ENCODE measurements at places on chromosomes 6 and 20.

GRCh38 chr6:82364087-82365015 lies 734 bp downstream of the TPBG start:
- DNase-seq: no peak

GRCh38 chr20:34175879-34176278 lies 63.8 kb upstream of the EIF2S2 start:
- DNase-seq: no peak

DNA sequence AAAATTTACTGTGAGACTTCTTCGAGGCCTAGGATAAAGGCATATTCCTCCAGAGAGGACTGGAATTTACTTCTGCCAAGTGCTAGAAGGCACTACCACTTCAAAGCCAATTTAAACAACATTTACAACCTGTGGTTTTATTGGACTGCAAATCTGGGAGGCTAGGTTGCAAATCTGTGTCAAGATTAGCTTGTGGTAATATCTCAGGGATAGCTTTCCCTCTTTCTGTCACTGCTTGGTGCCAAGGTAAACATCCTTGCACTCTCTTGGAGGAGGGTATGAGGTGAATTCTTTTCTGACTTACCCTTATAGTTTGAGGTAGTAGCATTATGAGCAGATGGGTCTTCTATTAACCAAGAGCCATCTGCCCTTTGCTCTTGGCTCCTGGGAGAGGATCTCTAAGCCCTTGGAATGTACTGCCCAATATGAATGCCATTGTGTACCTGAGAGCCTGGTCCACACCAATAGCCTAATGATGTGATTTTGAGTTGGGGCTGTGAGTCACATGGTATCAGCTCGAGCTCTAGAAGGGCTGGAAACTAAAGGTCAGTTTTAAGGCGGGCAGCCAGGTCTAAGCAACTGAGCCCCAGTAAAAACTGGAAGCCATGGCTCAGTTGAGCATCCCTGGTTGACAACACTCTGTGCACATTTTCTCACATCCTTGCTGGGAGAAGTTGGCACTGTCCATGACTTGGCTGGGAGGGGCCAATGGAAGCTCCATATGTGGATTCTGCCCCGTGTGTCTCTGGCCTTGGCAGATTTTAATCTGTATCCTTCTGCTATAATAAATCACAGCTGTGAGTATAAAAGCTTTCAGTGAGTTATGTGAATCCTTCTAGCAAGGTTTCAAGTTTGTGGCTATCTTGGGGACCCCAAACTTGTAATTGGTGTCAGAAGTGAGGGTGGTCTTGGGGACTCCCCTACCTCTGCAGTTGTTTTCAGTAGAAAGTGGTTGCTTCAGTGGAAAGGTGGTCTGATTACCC lies 188.1 kb downstream of the UBE3D start:
- no peak for DNase-seq

- DNase-seq: no peak
Observed at GRCh38 chr6:218153-219018, 73.9 kb upstream of the DUSP22 start.

DNA sequence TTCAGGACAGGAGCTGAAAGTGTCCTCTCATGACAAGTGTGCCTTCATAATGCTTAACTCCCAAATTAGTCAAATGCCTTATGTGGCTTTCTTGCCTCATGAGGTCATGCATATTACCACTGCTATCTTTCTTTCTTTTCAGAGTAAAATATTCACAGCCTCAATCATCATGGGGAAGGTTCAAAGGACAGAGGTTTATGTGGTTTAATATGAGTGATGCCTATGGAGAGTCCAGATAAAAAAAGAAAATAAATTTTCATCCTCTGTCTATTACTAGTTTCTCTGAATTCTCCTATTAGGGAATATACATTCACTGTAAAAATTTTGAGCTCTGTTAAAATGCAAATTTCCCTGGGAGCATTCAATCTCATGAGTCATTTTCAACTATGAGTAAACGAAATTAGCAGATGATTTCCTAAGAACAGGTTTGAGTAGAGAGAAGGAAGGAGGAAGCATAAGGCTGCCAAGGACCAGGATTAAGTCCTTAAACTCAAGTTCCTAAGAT lies 396.9 kb upstream of the ADGRB3 start:
- no peak for DNase-seq

DNA sequence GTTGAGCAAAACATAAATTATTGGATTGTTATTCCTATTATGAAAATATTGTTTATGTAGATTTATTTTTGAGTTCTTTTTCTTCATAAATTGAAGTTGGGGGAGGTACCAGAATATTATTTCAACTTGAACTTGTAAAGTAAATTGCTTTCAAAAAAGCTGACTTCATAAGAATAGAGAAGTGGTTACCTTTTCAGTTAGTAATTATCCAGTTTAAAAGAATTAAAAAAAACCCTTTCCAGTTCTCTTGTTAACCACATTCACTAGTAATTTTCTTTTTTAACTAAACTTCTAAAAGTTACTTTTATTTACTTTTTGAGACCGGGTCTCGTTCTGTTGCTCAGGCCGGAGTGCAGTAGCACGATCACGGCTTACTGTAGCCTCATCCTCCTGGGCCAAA lies 124.3 kb downstream of the CDKAL1 start:
- no peak for DNase-seq

DNA sequence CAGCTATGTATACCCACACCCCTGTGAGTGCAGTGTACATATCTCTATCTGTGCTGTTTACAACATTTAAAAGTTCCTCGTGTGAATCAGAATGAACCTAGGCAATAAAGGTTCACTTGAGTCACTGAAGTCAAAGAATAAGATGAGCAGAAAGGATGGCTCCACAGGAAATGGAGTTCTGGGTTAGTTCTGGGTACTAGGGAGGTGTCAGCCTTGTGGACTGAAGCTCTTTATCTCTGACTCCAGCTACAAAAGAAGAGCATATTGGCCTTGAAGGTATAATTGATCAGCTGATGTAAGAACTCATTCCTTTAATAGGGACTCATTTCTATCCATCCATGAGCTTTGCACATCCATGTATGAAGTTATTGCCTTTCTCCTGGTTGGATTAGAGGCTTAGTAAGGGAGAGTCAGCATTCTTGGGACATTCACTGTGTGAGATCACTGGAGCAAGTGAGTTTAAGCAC lies 73.9 kb upstream of the BACH2 start:
- DNase-seq: no peak

DNA sequence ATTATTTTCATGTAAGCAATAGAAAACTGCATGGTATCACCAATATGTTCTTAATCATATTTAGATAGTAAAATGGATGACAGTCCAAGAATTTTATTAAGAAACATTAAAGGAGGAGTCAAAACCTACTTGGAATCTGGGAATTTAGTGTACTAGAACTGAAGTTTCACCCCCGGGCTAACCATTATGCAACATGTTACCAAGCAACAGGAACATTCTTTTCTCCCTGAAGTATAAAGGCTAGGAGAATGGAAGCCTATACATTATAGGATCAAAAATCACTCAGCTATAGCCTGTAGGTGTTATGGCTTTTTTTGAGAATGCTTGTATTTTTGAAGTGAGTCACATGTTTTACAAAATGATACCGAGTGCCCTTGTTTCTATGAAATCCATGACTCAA lies 538.3 kb downstream of the GRIK2 start:
- DNase-seq: no peak

- DNase-seq: no peak
Observed at GRCh38 chr6:123118811-123119210, 122.8 kb downstream of the CLVS2 start.

- no peak for DNase-seq
Observed at GRCh38 chr20:3606021-3606420, 57.2 kb downstream of the GFRA4 start.

DNA sequence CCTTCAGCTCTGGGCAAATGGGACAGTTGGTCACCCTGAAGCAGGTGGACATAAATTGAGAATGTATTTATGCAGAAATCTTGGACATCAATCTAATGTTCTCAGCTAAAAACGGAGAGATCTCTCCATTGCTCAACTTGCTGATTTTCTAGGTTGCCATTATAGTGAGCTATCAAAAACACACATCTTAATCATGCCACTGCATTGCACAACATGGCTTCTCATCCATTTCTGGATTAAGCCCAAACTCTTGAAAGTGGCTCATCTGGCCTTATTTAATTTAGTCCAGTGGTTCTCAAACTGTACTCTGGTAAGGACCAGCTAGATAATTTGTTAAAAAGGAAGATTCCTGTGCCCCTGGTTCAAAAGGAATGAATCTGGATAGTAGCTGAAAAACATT lies 324.9 kb upstream of the CITED2 start:
- DNase-seq: no peak

DNA sequence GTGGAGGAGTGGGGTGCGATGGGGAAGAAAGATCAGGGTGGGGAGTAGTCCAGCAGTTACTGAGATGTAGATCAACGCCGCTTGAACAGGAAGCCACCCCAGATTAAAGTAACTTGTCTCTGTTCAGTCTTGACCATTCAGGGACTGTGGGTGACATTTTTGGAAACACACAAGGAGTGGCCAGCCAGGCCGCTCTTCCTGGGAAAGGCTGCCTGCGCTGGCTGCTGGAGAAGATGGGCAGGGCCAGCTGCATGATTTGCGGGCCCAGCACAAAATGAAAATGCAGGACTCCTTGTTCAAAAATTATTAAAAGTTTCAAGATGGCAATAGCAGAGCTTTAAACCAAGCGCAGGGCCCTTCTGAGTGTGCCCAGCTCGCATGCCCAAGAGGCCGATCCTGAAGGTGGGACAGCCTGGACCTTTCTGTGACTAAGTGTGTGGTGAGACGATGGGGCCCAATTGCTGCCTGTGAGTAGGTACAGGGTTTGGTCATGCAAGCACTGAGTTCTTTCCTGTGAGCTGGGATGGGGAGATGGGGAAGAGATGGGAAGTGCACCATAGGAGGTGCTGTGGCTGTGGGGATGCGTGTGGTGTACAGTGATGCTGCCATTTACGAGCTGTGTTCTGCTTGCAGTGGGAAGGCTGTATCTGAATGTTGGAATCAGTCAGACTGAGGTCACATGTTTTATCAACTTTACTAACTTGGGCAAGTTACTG lies 51.3 kb downstream of the DAAM2 start:
- no peak for DNase-seq

- DNase-seq: no peak
Observed at GRCh38 chr6:141758430-141758829, 374.3 kb upstream of the GJE1 start.

GRCh38 chr6:102841060-102841459 lies 1447.6 kb downstream of the GRIK2 start:
- DNase-seq: no peak

DNA sequence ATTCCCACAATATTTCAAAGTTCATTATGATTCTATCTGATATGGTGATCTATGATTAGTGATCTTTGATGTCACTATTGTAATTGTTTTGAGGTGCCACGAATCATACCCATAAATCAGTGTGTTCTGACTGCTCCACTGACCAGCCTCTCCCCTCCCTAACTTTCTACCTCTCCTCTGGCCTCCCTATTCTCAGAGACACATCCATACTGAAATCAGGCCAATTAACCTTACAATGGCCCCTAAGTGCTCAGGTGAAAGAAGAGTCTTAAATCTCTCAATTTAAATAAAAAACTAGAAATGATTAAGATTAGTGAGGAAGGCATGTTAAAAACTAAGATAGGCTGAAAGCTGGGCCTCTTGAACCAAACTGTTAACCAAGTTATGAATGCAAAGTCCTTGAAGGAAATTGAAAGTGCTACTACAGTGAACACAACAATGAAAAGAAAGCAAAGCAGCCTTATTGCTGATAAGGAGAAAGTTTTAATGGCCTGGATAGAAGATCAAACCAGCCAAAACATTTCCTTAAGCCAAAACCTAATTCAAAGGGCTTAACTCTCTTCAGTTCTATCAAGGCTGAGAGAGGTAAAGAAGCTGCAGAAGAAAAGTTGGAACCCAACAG lies 196.9 kb upstream of the SHLD1 start:
- DNase-seq: no peak

DNA sequence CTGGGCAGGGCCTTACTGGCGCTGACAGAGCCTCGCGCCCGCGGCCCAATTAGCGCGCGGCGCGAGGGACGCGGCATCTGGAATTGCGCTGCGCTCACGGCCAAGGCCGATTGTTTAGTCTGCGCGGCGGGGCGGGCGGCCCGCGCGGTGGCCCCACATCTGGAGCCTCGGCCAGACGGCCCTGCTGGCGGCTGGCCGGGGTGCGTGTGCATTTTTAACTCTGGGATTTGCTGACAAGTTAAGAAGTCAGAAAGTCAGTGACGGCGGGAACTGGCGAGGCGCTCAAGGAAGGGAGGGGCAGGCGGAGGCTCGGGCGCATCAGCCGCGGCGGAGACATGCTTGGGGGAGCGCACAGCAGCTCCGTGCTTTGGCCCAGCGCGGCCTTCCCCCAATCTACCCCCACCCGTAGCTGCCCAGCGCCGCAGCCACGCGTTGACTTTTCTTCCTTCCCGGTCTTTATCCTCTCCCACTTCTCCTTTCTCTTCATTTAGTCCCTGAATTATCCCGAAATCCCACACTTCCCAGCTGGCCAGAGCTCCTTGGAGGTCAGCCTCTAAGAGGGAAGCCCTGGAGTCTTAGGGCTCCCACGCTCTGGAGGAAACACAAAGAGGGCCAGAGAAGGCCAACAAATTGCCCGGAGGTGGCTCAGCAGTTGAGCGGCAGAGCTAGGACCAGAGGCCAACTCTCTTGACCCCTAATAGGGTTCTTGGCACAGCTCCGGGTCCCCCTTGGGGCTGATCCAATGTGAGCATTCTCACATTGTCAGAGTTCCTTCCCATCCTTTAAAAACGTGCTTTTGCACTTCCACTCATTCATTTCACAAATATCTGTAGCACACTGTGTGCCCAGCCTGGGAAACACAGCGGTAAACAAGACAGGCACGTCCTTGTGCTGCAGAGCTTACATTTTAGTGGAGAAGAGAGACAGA lies 40.8 kb upstream of the FOXP4 start:
- DNase-seq: peak; percentile 46

GRCh38 chr6:6926856-6927255 lies 180.9 kb upstream of the RREB1 start:
- no peak for DNase-seq

- DNase-seq: no peak
Observed at GRCh38 chr6:26476896-26477295, 19.1 kb downstream of the BTN2A1 start.

DNA sequence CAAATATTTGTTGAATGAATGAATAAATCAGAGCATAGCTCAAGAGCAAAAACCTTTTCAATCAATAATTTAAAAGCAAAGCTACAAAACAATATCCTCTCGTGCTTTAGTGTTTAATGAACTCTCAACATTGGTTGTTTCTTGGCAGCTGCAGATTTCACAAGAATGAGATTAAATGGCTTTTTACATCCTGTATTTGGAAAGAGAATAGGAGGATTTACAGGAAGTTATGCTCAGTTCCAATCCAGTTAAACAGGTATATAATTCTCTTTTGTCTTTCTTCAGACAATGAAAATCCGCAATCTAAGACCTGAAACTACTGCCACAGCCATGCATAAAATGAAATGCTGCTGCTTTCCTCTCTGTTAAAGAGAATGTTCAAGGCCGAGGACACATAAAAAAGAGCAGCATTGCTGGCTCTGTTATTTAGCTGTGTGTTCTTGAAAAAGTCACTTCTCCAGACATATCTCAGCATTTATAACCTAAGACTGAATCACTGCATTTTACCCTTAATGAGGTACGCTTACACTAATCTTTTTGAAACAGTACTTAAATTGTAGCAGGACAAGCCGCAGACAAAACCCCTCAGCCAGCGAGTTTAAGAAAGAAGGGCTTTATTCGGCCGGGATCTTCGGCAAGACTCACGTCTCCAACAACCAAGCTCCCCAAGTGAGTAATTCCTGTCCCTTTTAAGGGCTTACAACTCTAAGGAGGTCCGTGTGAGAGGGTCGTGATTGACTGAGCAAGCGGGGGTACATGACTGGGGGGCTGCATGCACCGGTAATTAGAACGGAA lies 3.6 kb downstream of the C6orf52 start:
- no peak for DNase-seq

GRCh38 chr6:167799033-167799821 lies 27.5 kb upstream of the AFDN start:
- no peak for DNase-seq

Data from GM18507 (cell line).